ENCODE measurements at places on chromosomes 6 and 20. TPM values are rescaled to one million over a fixed set of nuclear protein-coding genes. Genes with fewer than 3 reads are reported as not detected.

The TP53TG5 gene
- total RNA-seq: not detected

The AVP gene
- not detected for total RNA-seq

The BMP7 gene
- total RNA-seq: 11.5 TPM

- no peak for DNase-seq
Measured at GRCh38 chr20:6339176-6339575, 216.3 kb upstream of the FERMT1 start.

GRCh38 chr6:70636596-70636995 lies 31.1 kb upstream of the SMAP1 start:
- no peak for DNase-seq

Data from Panc1 (cell line).